ENCODE measurements at places on chromosomes 7 and 10. TPM values are rescaled to one million over a fixed set of nuclear protein-coding genes. Genes with fewer than 3 reads are reported as not detected.

DNA sequence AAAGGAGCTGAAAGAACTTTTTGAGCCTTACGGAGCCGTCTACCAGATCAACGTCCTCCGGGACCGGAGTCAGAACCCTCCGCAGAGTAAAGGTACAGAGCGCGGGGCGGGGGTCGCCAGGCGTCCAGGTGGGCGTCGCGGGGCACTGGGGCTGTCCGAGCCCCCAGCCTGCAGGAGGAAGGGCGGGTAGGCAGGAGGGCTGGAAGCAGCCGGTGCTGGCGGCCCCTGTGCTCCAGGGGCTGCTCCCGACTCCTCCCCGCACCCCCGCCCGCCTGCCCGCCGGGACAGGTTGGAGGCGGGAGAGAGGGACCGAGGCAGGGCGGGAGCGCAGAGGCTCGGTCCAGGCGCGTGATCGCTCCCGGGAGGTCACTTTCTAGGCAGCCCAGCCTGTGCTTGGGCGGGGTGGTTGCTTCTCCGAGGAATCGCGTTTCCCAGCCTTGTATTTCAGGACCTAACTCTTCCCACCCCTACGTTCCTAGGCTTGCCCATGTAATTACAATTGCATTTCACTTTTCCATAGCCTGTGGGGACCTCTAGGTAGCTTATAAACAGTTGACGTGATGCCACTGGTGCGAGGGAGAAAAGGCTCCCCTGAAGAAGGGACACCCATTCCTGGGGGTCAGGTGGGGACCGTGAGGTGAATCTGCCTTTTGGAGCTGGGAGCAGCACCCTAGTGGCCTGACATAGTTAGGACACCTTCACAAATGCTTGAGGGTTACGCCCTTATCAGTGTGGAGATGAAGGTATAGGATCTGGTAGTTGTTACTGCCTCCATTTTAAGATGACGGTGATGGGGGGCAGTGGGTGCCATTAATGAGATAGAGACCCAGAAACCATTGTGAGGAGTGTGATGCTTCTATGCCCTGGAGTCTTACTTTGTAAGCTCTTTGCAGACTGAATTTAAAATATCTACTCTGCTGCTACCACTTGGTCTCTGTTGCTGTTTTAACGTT is 148.2 kb downstream of the CELF2 start:
- DNase-seq = peak; percentile 77

DNA sequence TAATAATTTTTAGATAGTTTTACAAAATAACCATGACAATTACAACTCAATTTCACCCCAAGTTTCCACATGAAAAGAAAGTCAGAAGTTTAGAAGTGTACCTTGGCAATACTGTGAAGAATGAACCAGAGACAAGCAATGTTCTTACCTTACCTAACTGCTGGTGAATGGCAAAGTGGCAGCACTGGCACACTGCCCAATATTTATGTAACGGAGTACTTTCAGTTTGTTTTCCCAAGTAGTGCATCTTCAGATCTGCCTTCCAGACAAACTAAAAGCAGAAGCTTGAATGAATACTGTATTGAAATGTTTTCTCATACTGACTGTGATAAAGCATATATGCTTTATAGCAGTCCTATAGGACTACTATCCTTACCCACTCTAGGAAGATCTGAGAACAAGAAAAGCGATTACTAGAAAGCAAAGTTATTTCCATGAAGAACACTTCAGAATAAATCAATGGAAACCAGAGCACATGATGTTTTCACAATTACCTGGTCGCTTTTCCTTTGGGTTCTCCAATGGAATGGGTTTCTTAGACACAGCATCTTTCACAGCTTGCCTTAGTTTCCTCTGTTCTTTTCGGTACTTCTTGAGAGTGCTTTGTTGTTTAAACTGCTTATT is 1.5 kb downstream of the NOC3L start:
- DNase-seq = no peak

GRCh38 chr7:12066004-12066403 is 145.1 kb upstream of the TMEM106B start:
- DNase-seq = no peak

The FBXL13 gene
- 3.0 TPM for total RNA-seq

The TMUB1 gene
- 36.3 TPM for total RNA-seq

- DNase-seq = no peak
Measured at GRCh38 chr7:156559001-156559400, 81.6 kb upstream of the RNF32 start.

The THSD7A gene
- total RNA-seq = 8.0 TPM

The LLCFC1 gene
- total RNA-seq = not detected

DNA sequence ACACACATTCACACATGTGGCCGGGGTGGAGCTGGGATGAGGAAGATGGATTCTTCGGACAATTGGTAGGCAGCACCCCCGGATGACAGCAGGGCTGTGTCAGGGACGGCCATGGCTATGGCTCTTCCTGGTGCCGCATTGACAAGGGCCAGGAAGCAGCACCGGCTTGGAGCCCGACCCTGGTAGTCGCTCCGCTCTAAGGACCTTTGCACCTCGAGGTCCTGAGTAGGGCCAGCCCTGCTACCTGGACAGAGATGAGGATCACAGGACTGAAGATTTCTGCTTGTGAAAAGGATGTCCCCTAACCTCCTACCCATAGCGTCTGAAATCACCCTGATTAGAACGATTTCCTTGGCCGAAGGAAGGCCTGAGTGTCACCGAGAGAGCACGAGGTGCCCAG is 134.1 kb downstream of the ADARB2 start:
- no peak for DNase-seq

The SLC18A3 gene
- not detected for total RNA-seq

DNA sequence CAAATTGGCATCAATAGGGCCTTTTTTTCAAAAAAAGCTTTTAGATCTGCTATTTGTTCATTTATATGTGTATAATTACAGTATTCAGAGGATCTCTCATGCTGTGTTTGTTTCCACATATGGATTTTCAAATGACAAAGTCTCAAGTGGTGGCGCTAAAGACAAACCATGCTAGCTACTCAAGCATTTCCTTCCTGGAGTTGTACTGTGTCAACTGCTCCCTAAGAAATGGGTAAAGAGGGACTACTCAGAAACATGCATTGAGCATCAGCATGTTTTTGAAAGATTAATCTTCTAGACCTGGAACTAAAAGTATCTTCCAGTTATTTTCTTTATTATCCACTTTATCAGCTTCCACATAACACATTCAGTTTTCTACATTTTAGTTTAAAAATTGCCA is 12.7 kb downstream of the CNTNAP2 start:
- no peak for DNase-seq

- DNase-seq = no peak
Measured at GRCh38 chr7:39336442-39336841, 229.8 kb upstream of the YAE1 start.

The OPN4 gene
- total RNA-seq = not detected

The C10orf53 gene
- not detected for total RNA-seq

DNA sequence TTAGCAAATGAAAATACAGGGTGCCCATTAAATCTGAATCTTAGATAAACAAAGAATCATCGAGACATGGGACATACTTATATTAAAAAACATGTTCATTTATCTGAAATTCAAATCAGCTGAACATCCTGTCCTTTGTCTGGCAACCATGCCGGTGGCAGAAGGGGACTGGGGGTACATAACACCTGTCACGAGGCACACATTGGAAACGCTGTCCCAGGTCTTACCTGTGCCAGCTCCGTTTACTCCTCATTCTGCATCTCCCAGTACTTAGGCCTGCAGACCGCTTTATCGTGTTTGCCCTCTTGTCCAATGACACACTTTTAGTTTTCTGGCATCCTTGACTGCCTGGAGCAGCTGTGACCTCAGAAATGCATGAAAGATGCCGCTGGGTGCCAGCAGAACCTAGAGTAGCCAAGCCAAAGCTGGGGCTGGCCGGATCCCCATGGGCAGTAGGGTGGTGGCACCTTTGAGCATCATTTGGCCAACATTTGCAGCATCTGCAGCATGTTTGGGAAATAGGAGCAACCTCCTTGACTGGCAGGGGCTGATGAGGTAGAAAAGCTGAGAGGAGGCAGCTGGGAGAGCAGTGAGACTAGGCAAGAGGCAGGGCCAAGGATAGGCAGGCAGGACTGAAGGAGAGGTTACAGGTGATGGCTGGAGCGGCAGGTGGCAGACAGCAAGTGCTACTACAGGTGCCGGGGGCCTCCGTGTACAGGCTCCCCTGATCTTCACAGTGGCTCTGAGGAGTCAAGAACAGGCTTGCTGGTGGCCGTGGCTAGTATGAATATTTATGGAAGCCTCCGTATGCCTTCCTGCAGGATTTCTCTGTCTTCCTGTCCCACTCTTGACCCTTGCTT is 62.3 kb upstream of the BTBD16 start:
- no peak for DNase-seq

- DNase-seq = no peak
Measured at GRCh38 chr7:17407229-17407628, 108.8 kb downstream of the AHR start.

DNA sequence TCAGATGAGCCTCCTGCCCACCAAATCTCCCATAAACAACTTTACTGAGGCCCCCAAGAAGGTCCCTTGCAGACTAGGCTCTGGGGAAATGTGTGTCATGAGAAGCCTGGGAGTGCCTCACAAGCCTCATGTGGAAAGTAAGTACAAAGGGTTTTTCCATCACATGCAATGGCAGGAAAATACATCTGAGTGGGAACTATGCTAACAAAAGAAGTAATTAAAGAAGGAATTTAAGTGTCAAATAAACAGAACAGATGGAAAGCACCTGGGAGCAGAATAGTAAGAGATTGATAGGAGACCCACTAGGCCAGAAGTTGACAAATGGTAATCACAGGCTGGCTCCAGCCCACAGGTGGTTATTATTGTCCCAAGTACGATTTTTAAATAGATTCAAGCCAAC is 20.5 kb downstream of the GSAP start:
- DNase-seq = no peak

The SH2B2 gene
- total RNA-seq = 13.2 TPM

GRCh38 chr10:27884185-27884641 is 114.7 kb downstream of the ODAD2 start:
- DNase-seq = no peak

The CREB5 gene
- 8.9 TPM for total RNA-seq

- peak; percentile 76 for DNase-seq
Measured at GRCh38 chr7:117873310-117874190, at the start of gene CTTNBP2. Gene CTTNBP2 (minus strand): TSS chr7:117873441. CDS start chr7:117873415, 26 bp downstream.

The TMED4 gene
- 78.3 TPM for total RNA-seq

GRCh38 chr10:46222364-46222935 is 64.3 kb upstream of the ANTXRL start:
- no peak for DNase-seq

The ARMC3 gene
- not detected for total RNA-seq

DNA sequence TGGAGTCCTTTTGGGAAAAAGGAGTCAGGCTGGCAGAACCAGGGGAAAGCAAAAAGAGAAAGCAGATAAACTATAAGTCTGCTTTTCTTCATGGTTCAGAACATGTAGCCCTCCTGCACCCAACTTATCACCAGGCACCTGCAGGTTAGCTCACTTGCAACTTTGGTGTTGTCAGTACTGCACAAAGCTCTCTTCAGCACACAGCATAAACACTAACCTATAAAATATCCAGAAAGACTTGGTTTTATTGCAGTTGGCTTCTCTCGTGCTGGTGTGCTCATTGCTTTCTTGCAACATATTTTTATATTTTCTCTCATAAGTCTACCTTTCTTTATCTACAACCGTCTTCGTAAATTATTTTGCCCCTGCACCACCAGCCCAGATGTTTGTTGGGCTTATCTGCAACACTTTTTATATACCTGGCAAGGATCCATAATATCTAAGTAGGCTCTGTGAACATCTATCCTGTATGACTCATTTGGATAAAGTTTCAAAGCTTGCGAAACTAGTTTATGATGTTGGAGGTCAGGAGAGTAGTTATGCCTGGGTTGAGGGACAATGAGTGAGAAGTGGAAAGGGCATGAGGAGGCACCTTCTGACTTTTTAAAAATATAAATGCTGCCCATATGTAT is 164.6 kb downstream of the ANKRD30A start:
- no peak for DNase-seq

GRCh38 chr10:34664706-34665105 is 150.4 kb downstream of the PARD3 start:
- DNase-seq = no peak

DNA sequence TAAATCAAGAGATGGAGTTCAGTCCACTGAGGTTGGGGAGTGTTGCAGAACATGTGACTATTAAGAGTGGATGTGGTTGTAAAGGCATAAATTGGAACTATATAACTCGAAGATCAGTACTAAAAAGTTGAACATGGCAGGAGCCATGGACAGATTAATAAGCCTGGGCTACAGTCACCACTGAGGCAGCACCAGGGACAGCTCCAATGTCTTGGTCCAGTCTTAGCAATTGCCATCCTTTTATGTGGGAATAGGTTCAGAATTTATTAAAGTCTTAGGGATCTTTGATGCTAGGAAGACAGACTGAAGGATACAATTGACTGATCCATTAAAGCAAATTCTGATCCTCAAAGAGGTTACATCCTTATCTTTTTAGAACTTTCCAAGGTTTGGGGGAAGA is 156.6 kb downstream of the ADRA2A start:
- no peak for DNase-seq

The ZNF789 gene
- total RNA-seq = 9.6 TPM

The LAMB4 gene
- not detected for total RNA-seq

The NUP205 gene
- total RNA-seq = 34.3 TPM

The CLEC2L gene
- not detected for total RNA-seq

The OIT3 gene
- total RNA-seq = not detected

DNA sequence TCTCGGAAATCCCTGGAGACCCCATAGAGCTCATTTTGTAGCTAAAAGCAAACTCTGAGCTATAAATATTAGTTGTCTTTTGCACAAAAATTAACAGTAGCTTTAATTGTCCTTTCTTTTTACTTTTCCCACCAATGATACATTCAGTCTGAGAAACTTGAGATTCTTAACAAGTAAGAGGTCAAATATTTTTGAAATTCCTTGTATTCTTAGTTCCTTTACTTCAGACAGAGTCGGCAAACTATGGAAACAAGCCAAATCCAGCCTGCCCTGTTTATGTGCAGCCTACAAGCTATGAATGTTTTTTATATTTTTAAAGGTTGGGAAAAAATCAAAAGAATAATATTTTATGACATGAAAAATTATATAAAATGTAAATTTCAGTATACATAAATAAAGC is 146.6 kb downstream of the CTNNA3 start:
- DNase-seq = no peak

Data from upper lobe of right lung (tissue), 1 donor.